ENCODE measurements at places on chromosomes 7 and 10.

DNA sequence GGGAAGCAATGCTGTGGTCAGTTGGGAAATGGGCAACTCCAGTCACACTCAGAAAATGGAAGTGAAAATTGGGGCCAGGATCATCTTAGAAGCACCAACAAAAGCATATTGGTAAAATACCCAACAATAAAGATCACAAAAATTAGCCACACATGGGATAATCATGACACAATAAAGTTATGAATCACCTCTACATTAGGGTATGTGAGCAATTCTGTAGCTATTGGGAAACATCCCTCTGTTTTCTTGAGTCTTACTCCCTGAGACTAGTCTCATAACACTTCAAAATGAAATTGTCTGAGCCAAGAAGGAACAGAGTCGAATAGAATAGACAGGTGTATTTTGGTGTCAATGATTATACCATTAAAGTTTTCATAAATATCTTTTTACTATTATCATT lies 178.3 kb downstream of the DYNC1I1 start:
- no peak for DNase-seq

DNA sequence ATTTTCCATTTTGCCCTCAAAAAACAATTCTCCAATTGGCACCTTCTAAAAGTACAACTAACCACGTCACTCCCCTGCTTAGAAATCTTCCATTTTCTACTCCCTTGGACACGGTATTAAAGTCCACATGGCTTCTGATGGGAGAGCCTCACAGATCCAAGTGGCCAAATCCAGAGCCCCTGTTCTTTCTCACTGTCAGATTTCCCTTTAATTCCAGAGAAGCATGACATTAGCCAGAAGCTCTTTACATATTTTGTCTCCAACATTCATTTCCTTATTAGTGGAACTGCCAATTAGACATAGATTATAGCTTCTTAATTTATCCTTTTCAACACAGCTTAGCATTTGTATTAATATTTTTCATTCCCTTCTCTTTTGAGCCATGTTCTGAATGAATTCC lies 118.7 kb downstream of the ELMO1 start:
- DNase-seq, result no peak

- no peak for DNase-seq
Measured at GRCh38 chr10:61842755-61843497, 58.6 kb upstream of the ARID5B start.

- DNase-seq, result no peak
Measured at GRCh38 chr7:1536743-1537534, 6.4 kb downstream of the MAFK start.

- DNase-seq, result no peak
Measured at GRCh38 chr7:128103498-128104107, 72.4 kb upstream of the LRRC4 start.

GRCh38 chr7:44104860-44105771 lies 971 bp downstream of the AEBP1 start:
- no peak for DNase-seq

DNA sequence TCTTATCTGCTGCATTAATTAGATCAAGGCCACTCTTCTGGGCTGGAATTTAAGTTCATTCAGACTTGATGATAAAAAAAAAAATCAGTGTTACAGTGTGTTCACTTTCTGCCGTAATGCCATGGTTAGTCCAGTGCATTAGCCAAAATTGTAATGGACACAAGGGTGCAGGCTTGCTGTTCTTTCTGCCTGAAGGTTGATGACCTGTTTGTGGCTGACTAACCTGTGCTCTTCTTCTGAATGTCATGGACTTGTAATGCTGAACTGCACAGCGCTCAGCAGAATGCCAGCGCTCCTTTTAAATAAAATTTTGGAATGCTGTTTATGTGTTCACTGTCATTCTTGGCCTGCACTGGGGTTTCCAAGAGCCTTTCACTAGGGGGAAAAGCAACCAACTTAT lies 323.2 kb downstream of the ZNF248 start:
- no peak for DNase-seq

DNA sequence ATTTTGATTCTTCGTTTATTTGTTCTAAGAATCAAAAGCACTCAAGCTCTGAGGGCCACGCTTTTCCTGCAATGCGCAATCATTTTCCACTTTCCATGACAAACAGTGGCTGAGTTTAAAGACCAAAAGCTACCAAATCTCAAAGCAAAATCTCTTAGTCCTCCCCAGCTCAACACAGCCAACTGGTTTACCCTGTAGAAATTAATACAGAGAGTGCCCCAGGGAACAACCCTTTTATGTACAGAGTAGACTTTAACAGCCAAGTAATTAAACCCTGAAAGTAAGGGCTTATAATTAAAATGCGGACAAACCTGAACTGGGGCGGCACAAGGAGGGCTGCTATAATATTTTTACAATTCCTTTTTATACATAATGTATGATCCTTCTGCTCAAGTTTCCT lies 53.2 kb downstream of the FAM53B start:
- no peak for DNase-seq

All from NCI-H524 treated with DMSO at 0.1 percent for 48 hours (cell line).